Vagina (tissue), 2 donors: ENCODE measurements at places on chromosomes 6 and 20. TPM values are rescaled to one million over a fixed set of nuclear protein-coding genes. Genes with fewer than 3 reads are reported as not detected.

The NFKBIE gene
- 17.2 TPM for total RNA-seq

The NOTCH4 gene
- 18.2 TPM for total RNA-seq

The ZC3H12D gene
- total RNA-seq: 2.2 TPM

The TINAG gene
- total RNA-seq: not detected

The OLIG3 gene
- total RNA-seq: not detected

The SLPI gene
- total RNA-seq: 431 TPM

The ZNF133 gene
- 20.6 TPM for total RNA-seq

The MOG gene
- total RNA-seq: not detected

The SNAP25 gene
- 5.6 TPM for total RNA-seq

The FAM83C gene
- 16.9 TPM for total RNA-seq
